ENCODE measurements at places on chromosomes 7 and 10.

DNA sequence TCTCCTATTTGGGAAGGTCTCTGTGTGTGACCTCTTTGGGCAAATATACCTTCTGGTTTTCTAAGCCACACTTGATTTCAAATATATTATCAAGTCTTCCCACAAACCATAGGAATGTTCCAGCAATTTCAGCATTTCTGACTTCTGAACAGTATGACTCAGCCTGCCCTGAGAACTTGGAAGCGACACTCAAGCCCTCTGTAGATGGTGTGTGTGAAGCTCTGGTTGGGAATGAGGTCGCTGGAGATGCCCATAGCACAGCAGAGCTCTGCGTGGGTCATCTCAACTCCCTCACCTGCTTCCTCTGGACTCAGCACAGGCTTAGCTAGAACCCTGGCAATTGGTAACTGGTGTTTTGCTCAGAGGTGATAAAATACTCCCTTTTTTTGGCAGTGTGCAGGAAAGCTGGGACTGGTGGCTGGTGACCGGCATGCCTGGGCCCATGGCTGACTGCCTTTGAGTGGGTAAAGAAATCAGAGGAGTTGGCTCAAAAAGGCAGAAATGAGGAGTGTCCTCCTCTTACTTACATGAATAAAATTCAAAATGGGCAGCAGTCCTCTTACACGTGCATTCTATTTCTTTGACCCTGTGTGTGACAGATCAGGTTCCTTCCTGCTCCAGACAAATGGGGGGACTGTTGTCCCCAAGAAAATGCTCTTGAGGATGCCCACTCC, 87.5 kb upstream of the NRP1 start:
- no peak for DNase-seq

- no peak for DNase-seq
Measured at GRCh38 chr10:59376846-59377245, 14.5 kb upstream of the FAM13C start.

- no peak for DNase-seq
Measured at GRCh38 chr10:102457591-102458150, 6.3 kb upstream of the C10orf95 start.

- DNase-seq = no peak
Measured at GRCh38 chr7:156014201-156014600, 201.9 kb upstream of the SHH start.

GRCh38 chr7:73470208-73470607, 36.6 kb downstream of the FZD9 start:
- no peak for DNase-seq

DNA sequence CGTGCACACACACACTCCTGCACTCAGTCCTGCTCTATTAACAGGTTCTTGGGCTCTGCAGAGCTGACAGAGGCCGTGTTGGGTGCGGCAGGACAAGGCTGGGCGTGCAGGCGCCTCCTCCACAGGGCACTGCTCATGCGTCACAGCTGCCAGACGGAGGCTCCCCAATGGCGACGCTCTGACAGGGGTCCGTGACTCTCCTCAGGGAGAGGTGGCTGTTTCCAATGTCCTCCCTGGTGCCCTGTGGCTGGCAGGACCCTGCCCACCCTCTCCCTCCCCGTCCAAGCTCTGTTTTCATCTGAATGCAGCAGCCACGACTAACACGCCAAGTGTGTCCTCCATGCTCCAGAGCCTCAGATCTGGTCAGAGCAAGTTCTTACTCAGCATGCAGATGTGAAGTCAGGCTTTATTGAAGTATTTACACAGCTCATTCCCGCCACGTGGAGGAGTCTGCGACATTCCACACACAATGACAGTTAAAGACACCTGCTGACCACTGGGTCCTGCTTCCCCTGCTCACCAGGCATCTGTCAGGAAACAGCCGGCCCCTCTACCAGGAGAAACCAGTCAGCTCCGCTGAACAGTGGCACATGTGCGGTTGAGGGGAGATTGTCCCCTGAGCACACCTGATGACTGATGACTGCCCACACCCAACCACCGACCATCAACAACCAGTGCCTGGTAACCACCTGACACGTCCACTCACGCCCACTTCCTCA, 116.7 kb downstream of the VIPR2 start:
- DNase-seq = no peak

DNA sequence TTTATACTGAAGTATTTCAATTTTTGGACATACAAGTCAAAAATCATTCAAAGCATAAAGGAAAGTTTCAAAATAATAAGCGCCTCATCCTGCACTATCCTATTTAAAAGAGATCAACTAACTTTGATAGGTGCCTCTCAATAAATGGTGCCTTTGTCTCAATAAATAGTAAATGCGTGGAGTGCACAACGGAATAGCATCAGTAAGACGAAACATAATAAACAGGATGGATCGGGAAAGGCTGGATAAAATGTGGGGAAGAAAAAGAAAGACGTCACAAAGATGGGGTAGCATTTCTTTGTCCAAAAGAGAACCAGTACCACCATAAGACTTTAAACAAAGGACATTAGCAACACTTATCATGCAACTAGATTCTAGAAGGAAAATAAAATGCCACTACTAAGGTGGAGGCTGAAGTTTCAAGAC, 571 bp upstream of the PRKAR2B start:
- DNase-seq = no peak

DNA sequence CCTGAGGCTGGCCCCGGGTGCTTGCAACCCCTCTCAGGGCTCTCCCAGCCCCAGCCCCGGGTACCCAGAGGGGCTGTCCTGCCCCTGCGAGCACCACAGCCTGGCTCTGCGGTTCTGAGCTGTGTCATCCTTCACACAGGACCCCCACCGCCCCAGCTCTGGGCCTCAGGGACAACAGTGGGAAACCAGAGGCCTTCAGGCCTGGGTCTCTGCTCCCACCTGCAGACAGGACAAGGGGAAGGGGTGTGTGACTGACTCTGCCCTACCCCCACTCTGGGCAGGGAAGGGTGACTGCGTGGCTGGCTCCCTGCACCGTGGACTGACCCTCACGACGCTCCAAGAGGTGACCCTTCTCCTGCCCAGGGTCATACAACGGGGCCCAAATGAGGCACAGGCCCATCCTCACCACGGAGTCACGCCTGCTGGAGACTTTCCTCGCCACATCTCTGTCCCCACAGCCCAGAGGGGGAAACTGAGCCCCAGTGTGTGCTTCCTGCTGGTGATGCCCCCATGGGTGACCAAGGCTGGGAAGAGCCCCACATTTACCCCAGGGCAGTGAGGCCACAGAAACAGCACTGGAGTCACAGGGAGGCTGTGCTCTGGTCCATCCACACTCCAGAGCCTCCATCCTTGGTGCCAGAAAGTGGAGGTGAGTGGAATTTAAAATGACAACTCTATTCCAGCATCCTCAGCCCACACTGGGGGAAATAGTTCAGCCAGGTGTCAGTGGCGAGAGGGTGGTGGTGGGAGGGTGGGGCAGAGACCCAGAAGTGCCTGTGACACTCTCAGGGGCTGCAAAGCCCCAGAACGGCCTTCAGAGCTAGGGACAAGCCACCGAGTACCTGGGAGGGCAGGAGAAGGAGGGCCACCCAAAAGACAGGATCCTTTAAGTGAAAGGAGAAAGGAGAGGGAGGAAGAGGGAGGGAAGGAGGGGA, 13.6 kb downstream of the CAMK2B start:
- no peak for DNase-seq

- no peak for DNase-seq
Measured at GRCh38 chr10:122018491-122018890, 29.5 kb downstream of the TACC2 start.

DNA sequence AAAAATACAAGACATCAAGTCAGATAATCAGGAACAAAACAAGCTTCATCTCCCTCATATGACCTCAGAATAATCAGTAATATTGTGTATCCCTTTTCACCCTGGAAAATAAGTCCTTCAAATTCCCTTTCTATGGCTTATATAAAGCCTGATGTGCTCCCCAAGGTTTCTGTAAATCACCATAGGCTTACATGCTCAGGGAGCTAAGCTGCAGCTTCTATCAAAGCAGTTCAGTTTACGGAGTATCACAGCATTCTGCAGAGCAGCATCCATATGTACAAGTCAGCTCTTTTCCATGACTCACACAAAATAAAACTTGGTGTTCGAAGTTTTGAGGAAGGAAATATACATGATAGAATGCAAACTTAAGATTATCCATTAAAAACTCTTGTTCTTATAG, 225.6 kb downstream of the LRRTM3 start:
- DNase-seq = no peak

- no peak for DNase-seq
Measured at GRCh38 chr10:52701647-52702046, 70.9 kb downstream of the MBL2 start.

- no peak for DNase-seq
Measured at GRCh38 chr7:129646369-129647021, 35.0 kb downstream of the NRF1 start.

DNA sequence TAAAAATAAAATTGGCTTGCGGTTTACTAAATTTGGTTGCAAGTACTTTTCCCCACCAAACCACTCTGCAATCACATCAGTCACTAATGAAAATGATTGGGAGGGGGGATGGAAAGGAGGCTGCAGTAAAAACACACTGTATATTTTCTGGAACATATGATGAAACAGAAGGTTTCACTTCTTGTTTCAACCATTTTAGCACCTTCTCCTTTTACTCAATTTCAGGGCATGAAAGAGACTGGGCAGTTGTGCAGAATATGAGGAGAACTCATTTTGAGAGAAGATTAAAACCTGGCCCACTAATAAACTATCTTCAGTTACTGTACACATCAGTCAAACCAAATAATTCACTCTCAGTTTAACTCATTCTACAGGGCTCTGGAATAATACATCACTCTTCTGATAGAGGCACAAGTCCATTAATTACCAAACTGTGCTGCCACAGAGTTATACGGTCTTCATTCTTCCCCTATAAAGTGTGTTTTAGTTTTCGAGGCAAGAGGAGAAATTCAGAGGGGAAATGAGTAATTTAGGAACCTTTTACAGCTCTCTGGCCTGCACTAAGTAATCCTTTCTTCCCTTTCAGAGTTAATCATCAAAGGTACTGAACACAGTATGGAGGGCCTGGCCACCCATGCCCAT, 25.5 kb downstream of the JAZF1 start:
- no peak for DNase-seq

Data from activated CD4-positive, alpha-beta T cell treated with anti-CD3 and anti-CD28 coated beads for 1 hour (primary cell).